ENCODE measurements at places on chromosomes 11 and 22.

- no peak for DNase-seq
Measured at GRCh38 chr22:34946339-34946985, 119.5 kb upstream of the ISX start.

DNA sequence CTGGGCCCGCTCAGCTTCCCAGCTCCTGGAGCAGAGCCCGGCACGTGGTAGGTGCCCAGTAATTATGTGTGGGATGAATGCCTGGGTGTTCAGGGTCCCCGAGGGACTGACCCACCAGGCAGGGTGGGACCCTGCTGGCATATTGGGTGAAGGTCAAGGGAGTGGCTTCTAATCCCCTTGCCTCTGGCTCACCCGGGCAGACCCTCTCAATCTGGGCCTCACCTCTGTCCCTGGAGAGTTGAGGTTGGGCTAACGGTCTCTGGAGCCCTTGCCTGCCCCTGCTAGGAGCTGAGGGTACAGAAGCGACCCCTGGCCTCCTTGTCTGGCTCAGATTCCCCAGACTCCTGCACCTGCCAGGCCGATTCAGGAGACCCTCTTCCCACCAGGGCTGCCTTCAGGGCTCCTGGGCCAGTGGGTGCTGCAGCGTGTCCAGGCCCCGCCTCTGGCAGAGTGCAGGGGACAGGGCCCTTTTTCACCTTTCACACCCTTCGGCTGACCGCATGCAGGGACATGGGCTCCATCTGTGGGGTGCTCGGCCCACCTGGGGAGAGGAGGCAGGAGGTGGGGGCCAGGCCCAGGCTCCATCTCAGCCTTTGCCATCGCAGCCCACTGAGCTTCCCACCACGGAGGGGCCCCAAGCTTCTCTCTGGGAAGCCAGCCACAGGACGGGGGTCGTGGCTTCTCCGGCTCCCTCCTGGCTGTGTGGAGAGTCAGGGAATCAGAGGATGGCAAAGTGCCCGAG, 3.8 kb upstream of the CTSD start:
- DNase-seq, result peak; percentile 15

DNA sequence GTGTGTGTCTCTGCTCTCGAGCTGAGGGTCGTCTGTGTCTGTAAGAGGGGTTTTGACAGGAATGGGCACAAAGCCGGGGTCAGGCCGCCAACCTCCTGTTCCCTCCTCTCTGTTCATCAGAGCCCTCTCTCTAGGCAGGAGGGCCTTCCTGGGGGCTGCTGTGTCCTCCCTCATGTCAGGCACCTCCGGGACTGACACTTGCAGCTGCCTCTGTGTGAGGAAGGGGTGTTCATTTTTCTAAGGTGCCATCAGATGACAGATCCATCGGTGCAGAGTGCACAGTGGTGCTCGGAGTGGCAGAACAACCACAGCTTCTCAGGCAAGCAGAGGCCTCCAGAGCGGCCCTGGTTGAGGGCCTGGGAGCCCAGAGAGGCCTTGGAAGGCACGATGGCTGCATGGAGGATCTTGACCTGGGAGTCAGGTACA, 265.4 kb upstream of the B3GAT1 start:
- DNase-seq, result no peak

DNA sequence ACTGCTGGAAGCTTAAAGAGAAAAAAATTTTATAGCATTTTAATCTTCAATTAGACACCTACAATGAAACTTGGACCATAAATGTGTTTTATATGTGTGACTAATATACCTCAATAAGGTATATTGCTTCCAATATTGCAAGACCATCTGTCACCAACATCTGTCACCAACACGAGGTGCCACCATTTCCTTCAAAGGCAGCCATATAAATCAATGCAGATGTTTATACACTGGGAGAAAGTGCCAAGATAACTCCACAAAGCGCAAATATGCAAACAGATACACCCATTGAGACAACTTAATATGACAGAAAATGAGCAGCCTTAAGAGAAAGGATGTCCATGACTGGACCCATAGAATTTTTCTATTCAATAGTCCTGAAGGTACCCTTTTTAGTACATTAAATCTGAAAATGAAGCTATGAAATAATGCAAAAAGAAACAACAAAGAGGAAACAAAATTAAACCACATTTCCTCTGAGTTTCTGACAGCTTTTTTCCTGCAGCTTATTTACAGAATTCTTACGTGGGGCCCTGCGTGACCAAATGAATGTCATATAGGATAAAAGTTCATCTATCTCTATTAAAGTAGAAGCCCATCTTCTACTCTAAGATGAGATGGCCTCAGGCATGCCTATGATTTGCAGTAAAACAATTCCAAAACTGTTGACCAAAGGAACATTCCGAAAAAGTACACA, 12.5 kb downstream of the MPZL3 start:
- DNase-seq, result no peak

DNA sequence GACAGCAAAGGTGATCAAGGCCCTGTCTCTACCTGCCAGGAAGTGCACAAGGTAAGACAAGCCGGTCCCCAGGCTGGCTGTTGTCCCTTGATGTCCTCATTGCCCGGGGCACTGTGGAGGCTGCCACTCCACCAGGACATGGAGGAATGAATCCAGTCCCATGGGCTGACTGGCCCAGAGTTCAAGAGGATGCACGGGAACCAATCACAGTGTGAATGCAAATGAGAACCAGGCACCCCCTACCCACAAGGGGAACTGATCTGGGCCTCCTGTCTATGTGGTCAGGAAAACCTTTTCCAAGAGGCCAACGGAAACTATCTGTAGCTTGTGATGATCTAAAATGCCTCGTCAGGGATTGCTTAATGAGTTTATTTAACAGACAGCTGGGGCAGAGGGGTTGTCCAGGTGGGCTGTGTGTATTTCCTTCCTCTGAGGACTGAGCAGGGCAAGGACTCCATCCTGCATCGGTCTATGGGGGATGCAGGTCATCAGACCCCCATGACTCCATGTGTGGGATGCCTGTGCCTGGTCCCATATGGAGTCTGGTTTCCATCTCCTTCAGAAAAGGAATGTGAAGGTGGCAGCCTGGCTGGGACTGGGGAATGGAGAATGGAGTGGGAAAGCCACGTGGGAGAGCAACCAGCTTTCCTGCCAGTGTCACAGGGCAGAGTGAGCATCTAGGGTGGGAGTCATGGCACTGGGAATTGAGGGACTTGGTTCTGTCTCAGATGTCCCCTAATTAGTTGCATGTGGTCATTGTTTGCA, 60.5 kb downstream of the CD82 start:
- no peak for DNase-seq

DNA sequence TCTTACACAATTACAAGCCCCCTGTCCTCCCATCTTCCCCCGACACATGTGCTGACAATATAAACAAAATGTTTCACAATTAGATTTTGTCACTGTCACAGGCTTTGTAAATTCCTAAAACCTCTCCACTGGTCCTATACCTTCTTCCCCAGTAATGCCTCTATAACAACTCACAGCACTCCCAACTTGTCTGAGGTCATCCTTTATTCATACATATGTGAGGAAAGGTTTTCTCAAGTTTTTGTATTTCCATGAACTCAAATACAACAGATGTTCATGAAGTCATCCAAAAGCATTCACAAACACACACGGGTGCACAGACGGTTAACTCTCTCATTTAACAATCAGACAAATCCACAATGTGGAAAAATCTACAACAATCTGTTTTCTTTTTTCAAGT, 1.9 kb downstream of the OR52H1 start:
- no peak for DNase-seq

DNA sequence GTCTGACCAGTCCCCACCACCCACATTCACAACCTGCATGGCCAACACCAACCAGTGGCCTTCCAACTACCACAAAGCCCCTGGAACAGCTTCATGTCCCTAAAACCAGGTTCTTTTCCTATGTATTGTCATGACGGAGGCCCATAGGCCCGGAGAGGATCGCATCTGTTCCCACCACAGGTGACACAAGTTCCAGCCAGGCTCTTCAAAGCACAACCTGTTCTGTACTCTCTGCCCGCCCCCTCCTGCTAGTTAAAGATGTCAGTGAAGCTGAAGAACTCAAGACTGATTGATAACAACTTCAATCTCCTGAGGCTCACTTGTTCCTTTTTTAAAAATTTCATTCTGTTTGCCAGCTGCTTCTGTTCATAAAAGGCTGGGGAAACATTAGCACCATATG, 121.1 kb upstream of the GUCY1A2 start:
- no peak for DNase-seq

DNA sequence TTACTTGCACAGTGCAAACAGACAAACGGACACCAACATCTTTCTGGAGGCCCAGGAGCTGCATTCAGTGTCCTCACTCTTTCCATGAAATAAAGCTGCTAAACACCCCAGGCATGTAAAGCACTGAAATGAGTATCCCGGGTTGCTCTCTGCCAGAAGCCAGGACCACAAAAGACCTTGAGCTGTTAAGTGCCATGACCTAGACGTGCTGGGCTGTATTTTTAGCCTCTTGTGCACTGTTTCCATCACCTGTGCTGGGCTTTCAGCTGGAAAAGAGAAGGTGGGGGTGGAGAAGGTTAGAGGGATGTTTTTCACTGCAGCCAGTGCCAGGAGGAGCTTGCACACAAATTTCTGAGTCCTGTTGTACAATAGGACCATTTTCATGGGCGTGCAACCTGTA, 3.4 kb upstream of the KREMEN1 start:
- DNase-seq, result no peak

GRCh38 chr11:66240781-66241136, 27.7 kb upstream of the RAB1B start:
- no peak for DNase-seq

All from CD4-positive, alpha-beta T cell treated with Interleukin-15 for 1 hour (primary cell).